SK-N-SH treated with all-trans-retinoic acid at 6 μM for 48 hours (cell line): ENCODE measurements at places on chromosomes 7 and 10.
A peak's percentile ranks its signal among the peaks of the same experiment; 100 is the strongest.

DNA sequence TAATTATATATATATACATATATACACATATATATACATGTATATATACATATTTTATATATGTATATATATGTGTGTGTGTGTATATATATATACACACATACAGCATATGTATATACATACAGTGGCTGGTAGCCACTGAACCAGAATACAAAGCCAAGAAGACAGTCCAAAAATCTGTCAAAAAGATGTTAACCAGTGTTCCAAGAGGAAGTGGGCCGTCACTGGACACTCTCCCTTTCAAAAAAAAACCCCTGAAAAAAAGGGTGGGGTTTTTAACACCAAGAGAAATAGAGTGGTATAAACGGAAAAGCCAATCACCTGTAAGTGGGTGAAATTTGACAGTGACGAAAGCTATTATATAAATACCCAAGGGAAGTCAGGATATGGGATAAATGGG is 31.1 kb upstream of the C1GALT1 start:
- ATAC-seq, result peak; percentile 57; the same call in 1 of the 3 replicates

GRCh38 chr10:97882142-97883091 is 32.8 kb downstream of the GOLGA7B start:
- peak; percentile 81 for ATAC-seq

DNA sequence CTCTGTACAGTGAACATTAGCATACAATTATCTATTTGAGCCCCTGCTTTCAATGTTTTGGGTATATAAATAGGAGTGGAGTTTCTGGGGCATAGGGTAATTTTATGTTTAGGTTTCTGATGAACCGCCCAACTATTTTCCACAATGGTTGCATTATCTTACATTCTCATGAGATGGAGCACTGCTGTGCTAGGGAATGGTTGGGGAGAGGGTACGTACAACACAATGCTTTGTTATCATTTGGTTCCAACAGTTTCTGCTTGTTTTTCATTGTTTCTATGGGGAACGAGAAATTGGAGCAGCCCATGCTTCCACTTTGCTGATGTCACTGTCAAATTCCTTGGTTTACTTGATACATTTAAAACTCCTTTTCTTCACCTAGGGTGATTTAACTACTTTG is 1115.3 kb downstream of the REEP3 start:
- ATAC-seq, result no peak

DNA sequence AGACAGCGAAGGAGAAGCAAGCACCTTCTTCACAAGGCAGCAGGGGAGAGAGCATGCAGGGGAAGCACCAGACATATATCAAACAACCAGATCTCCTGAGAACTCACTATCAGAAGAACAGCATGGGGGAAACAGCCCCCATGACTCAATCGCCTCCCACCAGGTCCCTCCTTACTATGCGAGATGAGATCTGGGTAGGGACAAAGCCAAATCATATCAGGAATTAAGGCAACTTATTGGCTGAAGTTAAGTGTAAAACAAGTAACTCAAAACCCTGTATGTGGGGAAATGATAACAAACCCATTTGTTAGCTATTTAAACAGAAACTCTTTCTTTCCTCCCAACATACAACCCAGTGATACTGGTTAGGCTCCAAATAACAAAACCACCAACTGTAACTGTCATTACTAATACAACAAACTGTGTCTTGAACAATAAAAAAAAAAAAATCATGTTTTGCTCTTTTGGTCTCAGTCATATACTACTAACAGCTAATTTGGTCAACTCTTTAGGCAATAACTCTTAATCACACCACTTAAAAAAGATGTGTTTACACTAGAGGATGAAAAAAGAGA is 57.8 kb downstream of the MINDY3 start:
- ATAC-seq, result no peak

GRCh38 chr10:88073682-88074081 is 210.3 kb downstream of the PTEN start:
- ATAC-seq, result no peak

DNA sequence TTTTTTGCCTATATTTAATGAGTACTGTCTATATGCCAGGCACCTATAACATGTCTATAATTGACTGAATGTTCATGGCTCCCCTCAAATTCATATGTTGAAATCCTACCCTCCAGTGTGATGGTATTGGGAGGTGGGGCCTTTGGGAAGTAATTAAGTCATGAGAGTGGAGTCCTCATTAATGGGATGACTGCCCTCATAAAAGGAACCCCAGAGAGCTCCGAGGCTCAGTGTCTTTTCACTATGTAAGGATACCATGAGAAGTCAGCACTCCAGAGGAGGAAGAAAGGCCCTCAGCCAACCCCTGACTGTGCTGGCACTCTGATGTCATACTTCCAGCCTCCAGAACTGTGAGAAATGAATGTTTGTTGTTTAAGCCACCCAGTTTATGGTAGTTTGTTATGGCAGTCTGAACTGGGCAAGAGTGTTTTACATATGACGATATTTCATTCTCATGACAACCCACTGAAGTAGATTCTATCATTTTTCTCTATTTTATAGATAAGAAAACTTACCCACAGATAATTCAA is 61.1 kb upstream of the PCGF5 start:
- ATAC-seq, result no peak

DNA sequence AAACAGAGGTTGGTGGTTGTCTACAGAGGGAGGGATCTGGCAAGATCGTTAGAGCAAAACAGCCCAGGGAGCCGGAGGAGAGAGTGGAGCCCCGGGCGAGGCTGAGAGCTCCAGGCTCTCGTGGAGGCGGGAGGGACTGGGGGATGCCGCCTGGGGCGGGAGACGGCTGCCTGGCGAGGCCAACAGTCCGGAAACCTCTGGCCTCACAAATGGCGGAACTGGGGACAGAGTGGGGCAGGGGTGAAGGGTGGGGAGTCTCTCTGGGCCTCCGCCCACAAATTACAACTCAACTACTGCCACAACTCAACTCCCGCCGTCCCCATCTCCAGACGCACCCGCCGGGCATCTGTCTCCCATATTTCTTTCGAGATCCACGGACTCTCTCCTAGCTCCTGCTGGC is 47.7 kb downstream of the CLEC2L start:
- ATAC-seq, result no peak

DNA sequence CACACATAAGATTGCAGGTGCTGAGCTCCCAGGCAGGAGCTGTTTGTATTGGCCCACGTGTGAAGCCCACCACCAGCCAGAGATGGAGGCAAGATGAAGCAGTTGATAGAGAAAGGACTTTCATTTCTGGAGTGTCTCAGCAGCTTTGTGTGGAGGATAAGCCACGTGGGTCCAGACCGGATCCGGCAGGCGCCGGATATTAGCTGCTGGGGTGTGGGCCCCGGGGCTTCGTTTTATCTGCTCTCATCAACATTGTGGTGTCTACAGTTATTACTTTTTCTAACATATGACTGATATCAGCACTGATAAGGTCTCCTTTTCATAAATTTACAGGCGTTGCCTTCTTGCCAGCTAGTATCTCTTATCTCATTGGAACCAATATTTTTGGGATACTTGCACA is 25.5 kb downstream of the SLC18A2 start:
- ATAC-seq, result no peak

- no peak for ATAC-seq
Observed at GRCh38 chr10:43965033-43965917, 316.6 kb upstream of the ZNF32 start.

- no peak for ATAC-seq
Observed at GRCh38 chr7:11570922-11571550, 261.0 kb downstream of the THSD7A start.
